ENCODE measurements at places on chromosomes 2 and 18.

DNA sequence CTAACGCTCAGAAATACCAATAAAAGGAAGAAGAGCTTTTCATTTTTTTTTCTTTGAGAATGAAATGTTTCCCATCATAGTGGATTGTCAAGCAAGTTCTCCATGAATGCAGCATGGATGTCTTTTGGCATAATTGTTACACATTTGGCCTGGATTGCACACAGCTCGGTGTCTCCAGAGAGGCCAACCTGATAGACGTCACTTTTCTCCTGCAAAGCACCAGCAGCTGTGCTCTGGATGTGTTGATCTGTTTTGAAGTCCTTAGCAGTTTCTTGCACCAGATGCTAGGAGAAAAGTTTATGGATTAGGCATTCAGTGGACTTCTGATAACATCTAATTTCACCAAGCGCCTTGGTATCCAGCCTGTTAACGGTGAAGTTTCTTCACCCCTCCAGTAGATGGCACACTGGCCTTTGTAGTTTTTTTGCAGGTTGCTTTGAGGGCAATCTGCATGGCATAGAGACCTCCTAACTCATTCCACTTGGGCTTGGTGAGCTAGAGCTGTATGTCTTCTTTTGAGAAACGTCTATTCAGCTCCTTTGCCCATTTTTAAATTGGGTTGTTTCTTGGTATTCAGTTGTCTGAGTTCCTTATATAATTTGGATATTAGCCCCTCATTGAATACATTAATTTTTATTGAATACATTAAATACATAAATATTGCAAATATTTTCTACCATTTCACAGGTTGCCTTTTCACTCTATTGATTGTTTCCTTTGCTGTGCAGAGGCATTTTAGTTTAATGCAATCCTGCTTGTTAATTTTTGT is 59.7 kb downstream of the PTH2R start:
- no peak for DNase-seq

DNA sequence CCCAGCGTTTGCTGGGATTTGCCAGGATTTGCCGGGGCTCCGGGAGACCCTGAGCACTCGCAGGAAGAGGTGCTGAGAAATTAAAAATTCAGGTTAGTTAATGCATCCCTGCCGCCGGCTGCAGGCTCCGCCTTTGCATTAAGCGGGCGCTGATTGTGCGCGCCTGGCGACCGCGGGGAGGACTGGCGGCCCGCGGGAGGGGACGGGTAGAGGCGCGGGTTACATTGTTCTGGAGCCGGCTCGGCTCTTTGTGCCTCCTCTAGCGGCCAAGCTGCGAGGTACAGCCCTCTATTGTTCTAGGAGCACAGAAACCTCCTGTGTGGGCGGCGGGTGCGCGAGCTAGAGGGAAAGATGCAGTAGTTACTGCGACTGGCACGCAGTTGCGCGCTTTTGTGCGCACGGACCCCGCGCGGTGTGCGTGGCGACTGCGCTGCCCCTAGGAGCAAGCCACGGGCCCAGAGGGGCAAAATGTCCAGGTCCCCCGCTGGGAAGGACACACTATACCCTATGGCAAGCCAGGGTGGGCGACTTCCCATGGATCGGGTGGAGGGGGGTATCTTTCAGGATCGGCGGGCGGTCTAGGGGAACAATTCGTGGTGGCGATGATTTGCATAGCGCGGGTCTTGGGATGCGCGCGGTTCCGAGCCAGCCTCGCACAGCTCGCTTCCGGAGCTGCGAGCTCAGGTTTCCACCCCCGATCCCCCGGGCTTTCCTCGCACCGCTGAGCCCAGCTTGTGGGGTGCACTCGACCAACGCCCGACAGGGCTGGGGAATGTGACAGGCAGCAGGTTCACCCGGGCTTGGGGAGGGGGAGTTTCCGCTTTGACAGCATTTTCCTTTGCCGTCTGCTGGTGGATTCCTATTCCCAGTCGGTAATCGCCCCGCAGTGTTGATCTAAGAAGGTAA is 2.8 kb downstream of the ONECUT2 start:
- DNase-seq: peak; percentile 69

DNA sequence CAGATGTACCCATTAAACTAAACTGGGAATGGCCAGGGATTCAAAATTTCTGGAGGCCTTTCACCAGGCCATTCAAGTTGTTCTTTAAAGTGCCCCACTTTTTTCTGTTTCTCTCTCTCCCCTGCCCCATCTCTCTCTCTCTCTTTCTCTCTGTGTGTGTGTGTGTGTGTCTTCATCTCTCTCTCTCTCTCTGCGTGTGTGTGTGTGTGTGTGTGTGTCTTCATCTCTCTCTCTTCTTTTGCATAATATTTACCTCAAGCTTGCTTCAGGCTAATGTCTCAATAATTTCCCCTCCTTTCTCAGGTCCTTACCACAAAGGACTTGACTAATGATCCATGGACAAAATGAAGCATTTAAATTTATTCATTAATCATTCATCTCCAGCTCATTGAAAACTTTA is 164.2 kb upstream of the KLHL14 start:
- no peak for DNase-seq

DNA sequence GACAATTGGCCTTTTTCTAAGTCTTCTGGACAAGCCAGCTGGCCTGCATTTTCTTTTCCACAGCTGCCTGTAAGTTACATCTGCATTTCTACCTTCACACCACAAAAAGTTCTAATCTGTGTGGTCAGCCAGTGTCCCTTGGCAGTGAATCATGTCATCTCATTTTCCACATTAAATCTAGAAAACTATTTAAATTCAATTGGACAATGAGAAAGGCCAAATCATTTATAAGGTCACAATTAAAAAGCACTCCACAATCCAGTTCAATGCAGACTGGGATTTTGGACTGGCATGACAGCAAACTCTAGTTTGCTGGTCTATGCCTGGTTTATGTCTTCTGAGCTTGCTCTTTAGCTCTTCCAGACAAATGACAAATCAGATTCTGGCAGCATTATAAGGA is 494.2 kb upstream of the SPHKAP start:
- DNase-seq: no peak

DNA sequence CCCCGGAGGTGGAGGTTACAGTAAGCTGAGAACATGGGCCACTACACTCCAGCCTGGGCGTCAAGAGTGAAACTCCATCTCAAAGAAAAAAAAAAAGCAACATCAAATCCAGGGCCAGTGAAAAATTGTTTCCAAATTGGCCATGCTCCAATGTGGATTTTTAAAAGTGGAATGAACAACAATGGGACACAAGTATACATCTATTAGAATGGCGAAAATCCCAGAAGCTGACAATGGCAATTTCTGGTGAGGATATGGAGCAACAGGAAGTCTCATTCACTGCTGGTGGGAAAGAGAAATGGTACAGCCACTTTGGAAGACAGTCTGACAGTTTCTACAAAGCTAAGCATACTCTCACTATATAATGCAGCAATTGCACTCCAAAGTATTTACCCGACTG is 161.4 kb downstream of the UXS1 start:
- DNase-seq: no peak

GRCh38 chr18:58865033-58865590 is 435 bp downstream of the ZNF532 start:
- DNase-seq: no peak

- DNase-seq: no peak
These were observed 5.2 kb upstream of the ARMC9 start for GRCh38 chr2:231193216-231193615.

DNA sequence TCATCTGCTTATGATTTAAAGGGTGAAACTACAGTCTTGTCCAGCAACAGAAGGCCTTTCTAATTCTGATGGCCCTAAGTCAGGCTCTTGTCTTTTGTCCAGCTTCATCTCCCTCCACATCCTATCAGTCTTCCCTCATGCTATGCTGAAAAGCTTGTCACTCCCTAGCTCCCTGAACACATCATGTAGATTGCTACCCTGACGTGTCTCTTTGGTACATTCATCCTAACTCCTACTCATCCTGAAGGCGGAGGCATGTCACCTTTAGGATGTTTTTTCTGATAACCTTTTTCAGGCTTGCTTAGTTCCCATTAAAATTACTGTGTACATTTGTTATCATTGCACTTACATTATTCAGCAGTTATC is 78.4 kb upstream of the ARL5A start:
- no peak for DNase-seq

- DNase-seq: no peak
These were observed 354.1 kb downstream of the EIPR1 start for GRCh38 chr2:3023531-3023930.

DNA sequence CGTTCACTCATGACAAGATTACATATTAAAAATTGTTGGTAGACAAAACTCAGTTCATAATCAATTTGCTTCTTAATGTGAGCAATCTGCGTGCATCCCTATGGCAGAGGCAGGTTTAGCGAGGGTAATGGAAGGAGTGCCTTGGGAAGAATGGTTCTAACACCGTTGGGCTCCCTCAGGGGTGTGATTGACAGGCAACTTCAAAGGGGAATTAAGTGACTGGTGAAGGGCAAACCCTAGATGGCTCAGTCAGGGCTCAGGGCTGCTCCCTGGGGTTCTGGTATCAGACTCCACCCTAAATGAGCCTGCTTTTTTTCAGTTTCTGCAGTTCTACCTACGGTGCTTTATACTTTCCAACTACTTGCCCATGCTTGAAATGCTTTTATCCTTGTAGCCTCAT is 419.5 kb upstream of the CELF4 start:
- no peak for DNase-seq

DNA sequence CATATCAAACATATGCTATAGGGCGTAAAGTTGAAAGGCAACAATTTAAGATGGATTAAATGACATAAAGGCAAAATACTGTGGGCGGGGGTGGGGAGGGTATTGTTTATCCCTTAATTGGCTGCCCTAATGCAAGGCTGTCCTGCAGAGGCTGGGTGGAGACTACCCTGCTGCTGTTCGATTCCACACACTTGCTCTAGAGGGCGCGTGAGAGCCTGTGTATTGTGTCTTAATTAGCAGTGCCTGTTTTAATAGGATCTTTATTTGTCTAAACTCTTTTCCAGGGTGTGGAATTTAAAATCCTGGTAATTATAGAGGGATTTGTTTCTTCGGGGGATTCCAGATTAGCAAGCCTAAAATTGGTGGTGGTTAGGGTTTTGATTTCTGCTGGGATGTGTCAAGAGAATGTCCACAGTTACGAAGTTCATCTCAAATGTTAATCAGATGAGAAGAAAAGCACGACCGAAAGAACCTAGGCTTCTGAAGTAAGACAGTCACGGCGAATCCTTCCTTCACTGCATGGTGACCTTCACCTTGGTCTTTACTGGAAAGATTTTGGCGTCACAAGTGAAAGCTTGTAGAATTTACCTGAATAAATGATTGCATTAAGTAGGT is 103.5 kb upstream of the MAP3K20 start:
- no peak for DNase-seq

- no peak for DNase-seq
These were observed 198.5 kb downstream of the LOXHD1 start for GRCh38 chr18:46458472-46458871.

DNA sequence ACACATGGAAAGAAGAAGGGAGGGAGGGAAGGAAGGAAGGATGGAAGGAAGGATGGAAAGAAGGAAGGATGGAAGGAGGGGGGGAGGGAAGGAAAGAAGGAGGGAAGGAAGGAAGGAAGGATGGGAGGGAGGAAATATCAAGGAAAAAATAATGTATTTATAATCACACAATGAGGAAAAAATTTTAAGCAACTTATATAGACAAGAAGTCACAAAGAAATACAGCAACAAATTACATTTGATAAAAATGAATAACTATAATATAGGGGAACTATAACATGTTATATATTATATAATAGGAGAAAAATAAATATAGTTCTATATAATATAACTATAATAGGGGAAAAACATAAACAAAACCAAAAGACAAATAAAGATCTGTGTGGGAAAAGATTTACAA is 441.8 kb downstream of the LRATD1 start:
- no peak for DNase-seq

Measured in SIG-M5 (cell line).